ENCODE measurements at places on chromosomes 6 and 20.

- no peak for DNase-seq
Observed at GRCh38 chr6:132479131-132479530, 33.8 kb downstream of the STX7 start.

DNA sequence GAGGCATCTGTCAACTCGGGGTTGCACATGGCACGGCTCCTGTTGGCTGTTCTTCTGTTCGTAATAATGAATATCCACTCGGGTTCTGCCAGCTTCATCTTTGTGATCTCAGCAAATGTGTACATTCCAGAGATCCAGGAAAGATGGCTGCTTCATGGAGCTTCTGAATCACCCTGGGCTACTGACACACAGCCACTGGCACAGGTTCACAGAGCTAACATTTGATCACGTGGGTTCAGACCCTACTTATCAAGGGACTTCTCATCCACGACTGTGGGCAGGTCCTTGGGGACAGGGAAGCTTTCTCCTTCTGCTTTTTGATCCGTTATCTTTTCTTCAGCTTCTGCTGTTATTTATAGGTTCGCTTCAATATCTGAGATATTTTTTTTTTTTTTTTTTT, 18.1 kb downstream of the PPP1R3G start:
- no peak for DNase-seq

DNA sequence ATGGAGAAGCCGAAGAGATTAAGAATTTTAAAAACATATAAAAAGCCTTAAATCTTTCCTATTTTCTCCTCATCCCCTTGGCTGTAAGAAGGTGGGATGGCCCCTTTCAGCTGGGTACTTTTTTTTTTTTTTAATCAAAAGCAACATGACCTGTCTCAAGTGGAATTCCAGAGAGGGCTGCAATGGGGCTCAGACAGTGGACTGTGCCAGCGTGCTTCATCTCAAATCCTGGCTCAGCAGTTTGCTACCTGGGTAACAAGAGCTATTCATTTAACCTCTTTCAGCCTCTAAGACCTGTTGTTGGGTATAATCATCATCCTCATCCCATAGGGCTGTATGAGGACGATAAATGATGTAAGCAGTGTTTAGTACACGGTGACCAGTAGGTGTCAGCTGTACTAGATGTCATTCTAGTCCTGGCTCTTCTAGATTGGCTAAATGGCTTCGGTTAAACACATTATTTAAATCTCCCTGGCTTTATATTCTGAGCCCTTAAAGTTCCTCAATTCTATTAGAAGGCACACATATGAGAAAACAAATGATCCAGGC, 6.9 kb upstream of the PPP1R3G start:
- DNase-seq: no peak

DNA sequence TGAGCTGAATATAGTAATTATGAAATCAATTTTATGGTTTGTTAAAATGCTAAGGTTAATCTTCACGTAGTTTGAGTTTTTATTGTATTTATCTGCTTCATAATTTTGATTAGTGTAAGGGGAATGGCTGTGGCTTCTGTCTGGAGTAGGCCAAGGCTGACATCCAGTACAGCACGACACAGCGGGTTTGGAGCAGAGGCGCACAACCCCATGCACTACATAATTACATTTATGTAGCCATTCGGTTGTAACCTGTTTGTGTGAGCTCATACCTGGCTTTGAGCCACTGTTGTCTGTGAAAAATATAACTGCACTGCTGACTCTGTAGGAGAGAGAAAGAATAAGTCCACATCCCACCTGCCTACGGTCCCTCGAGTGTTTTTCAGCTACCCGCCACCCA, 615.5 kb downstream of the EYS start:
- no peak for DNase-seq

- DNase-seq: no peak
Observed at GRCh38 chr20:48886194-48886593, 35.3 kb upstream of the ARFGEF2 start.
